ENCODE measurements at places on chromosomes 13 and 19.
A peak's percentile ranks its signal among the peaks of the same experiment; 100 is the strongest.

DNA sequence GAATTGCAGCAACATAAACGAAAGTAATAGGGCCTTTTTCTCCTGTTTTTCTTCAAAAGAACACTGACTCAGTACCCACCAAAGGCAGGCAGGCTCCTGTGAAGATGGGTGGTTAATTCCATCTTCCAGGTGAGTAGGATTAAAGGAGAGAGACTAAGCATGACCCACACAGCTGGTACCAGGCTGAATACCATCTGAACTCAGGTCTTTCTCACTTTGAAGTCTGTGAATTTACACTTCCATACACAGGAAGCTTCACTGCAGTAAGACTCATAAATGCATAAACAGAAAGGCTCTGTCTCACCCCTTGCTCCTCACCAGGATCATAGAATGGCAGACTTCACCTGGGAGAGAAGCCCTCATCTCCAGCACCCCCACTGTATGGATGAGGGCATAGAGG, 194.6 kb downstream of the KLF12 start:
- DNase-seq = no peak

- no peak for DNase-seq
Observed at GRCh38 chr19:39111593-39112199, 13.9 kb upstream of the PAK4 start.

GRCh38 chr19:482186-483041, 13.9 kb upstream of the MADCAM1 start:
- DNase-seq = peak; percentile 29

GRCh38 chr19:3363841-3364500, 2.4 kb upstream of the NFIC start:
- no peak for DNase-seq

- no peak for DNase-seq
Observed at GRCh38 chr13:24716446-24716845, 36.2 kb downstream of the ATP12A start.

- no peak for DNase-seq
Observed at GRCh38 chr13:94487043-94487442, 7.6 kb upstream of the DCT start.

DNA sequence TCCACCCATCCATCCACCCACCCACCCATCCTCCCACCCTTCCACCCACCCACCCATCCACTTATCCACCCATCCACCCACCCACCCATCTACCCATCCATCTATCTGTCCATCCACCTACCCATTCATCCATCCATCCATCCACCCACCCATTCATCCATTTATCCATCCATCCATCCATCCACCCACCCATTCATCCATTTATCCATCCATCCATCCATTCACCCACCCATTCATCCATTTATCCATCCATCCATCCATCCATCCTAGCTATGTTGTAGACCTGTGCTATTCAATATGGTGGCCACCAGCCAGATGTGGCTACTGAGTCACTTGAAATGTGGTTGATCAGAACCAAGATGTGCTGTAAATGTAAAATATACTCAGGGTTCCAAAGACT, 5.1 kb downstream of the CAMSAP3 start:
- peak; percentile 13 for DNase-seq

DNA sequence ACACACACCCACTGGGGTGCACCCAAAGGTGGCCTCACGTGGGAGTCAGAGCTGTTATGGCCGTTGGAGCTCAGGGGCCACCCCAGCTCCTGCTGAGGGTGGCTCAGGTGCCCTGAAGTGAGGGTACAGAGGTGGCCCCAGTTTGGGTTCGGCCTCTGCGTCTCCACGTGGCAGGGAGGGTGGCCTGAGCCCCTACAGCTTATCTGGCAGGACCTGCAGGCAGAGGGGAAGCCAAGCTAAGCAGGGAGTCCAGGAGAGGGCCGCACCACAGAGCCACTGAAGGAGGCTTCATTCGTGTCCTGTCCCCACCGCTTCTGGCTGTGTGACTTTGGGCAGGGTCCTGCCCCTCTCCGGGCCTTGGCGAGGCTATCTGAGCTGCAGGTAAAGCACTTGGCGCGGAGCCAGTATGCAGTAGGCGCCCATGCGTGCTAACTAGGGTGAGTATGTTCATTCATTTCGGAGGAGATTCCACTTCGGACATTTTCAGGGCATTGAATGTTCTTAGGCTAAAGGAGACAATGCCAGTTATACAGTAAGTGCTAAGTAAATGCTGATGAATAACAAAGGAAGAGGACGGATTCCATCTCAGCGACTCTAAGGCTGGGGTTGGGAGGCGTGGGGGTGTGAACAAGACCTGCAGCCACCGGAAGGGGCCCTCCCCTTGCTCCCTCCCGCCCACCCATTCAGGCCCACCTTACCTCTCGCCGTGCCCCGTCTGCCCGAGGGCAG, 4.9 kb downstream of the REX1BD start:
- DNase-seq = peak; percentile 46

Measured in GM23248 (cell line).